ENCODE measurements at places on chromosomes 7 and 10.

DNA sequence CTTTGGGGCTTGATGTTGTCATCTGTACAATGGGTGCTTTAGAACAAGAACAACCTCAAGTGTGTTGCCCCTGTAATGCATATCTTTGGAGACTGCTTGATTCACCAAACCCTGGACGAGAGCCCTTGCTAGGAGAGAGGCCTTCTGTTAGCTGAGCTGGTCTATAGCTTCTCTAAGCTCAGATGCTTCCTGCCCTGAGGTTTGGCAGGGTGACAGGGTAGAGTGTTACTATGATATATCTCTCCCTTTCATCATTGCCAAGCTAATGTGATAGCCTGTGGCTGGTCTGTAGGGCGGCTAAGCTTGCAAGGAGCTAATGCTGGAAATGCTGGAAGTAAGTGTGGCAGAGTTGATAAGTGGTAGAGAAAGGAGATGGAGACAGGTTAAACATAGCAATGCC is 364.1 kb downstream of the RPS24 start:
- DNase-seq, result no peak

DNA sequence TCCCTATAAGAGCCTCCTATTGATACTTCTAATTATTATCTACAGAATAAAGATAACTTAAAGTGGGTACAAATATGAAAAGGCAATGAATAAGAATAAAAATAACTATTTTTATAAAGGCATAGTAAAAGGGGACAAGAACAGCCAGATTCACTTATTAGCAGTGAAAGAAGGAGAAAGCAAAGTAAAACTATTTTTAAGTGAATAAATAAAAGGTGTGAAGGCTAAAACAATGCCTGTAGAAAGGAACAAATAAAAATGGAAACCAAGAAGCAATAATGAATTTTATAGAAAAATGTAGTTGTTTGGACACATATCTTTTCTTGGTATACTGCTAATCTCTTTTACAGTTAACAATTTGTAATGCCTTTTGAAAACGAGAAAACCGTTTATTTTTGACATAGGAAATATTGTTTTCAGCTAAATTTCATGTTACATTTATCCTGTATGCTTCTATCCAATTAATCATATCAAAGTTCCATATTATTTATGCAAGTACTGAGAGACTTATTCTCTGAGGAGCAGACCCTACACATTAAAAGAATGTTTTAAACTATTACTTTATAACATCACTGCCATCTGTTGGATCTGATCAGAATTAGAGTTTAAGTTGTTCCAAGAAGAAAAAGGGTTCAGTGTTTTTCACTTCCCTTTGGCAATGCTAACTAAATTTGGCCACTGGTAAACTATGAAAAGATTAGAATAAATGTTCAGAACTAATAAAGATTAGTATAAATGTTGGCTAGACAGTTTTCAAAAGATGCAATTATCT is 59.1 kb downstream of the ARMC3 start:
- no peak for DNase-seq

- no peak for DNase-seq
These were observed 156.1 kb downstream of the RELN start for GRCh38 chr7:103833401-103833800.

GRCh38 chr10:113691381-113691780 is 11.7 kb downstream of the CASP7 start:
- no peak for DNase-seq

DNA sequence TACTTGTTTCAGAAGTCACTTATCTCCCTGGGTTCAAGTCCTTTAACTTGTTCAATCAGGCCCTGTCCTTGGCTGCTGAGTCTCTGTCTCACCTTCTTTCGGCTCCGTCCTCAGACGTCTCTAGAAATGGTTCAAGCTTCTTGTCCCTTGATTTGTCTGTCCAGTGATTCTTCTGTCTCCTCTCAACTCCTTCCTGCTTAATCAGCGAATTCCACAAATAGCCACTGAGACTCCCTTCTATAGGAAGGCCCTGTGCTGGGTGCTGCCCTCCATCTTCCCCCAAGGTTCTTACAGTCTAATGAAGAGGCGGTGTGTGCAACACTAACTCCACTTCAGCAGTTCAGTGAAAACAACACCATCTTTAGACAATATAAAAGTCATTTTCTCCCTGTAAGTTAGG is 12.7 kb downstream of the FAM241B start:
- no peak for DNase-seq

GRCh38 chr10:122847782-122848604 is 2.3 kb upstream of the CUZD1 start:
- DNase-seq, result no peak

DNA sequence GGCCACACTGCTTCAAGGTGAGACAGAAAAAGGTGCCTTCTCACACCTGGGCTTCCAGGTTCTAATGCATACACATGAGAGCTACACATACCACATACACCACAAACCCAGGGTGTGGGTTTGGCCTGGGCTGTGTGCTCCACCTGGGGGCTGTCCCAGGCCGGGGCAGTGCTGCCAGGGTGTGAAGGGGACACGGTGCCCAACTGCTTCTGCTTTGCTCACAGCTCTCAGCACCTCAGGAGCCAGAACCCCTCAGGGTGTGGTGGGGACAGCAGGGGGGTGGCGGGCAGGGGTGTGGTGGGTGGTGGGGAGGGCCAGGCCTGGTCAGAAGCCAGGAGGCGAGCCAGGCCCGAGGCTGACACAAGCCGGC is 51.1 kb downstream of the TMEM209 start:
- no peak for DNase-seq

Measured in stimulated activated CD4-positive, alpha-beta T cell treated with anti-CD3 and anti-CD28 coated beads, Interleukin-15, amount 100 ng/mL, for 1 hour (primary cell).